ENCODE measurements at places on chromosomes 11 and 22. TPM values are rescaled to one million over a fixed set of nuclear protein-coding genes. Genes with fewer than 3 reads are reported as not detected.
A peak's percentile ranks its signal among the peaks of the same experiment; 100 is the strongest.

Gene FIBIN
- total RNA-seq: 14.2 TPM

Gene ASPHD2
- total RNA-seq: 3.4 TPM

GRCh38 chr11:75342966-75343870 is 8.2 kb downstream of the ARRB1 start:
- DNase-seq: peak; percentile 42

- DNase-seq: no peak
Measured at GRCh38 chr11:38304926-38305325, 1706.9 kb upstream of the RAG2 start.

Gene C11orf86
- total RNA-seq: not detected

DNA sequence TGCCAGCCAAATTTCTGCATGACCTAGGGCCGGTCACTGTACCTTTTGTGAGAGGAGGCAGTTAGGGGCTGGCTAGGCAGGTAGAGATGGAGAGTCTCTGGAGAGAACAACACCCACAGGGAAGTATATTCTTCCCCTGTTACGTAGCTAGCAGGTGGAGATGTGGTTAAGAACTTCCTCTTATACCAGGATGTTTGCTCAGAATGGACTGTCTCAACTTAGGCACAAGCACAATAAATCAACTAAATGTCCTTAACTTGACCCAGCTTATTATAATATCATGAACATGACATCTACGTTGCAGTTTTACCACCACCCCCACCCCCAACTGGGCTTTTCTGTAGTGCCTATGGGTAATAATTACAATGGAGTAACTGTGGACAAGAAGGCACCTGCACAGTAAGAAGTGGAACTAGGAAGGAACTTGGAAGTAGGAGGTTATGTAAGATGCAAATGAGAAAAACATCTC is 60.7 kb upstream of the MPEG1 start:
- peak; percentile 24 for DNase-seq

- DNase-seq: no peak
Measured at GRCh38 chr11:112096194-112096593, 9.5 kb downstream of the SDHD start.

- DNase-seq: no peak
Measured at GRCh38 chr11:47448566-47449427, at the start of gene RAPSN. Gene RAPSN, minus strand, starts transcription at chr11:47449136. Its CDS starts 172 bp downstream, at chr11:47448964.

DNA sequence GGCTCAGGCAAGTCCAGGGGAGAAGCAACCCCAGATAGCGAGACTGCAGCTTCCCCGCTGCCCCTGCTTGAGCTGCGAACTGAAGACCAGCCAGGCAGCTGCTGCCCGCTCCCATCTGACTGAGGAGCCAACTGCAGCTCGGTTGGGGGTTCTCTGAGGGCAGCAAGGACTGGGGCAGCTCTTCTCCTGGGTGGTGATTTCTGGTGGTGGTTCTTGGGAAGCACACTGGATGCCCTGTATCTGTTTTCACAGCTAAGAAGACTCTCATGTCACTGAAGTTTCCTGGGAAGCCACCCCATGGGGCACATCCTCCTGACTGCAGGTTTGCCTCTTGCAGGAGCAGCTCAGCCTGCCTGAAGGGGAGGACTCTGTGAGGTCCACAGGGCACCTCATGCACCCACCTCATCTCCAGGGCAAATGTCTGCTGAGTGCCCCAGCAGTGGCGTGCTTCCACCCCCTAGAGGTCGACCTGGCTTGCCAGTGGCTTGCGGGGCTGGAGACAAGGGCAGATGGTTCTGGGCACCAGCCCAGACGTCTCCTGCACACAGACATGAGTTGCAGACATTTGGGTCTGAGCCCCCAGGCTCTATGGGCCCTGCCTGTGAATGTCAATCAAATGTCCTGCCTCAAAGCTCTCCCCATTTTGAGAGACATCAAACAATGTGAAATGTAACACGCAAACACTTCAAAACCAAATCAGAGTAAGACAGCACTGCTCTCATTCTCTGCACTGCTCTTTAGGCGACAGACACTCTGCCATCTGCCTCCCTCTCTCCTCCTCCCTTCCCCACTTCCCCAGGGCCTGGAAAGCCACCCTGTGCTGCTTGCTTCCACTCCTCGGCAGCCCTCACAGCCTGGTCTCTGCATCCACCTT is 800.9 kb downstream of the BRD1 start:
- no peak for DNase-seq

DNA sequence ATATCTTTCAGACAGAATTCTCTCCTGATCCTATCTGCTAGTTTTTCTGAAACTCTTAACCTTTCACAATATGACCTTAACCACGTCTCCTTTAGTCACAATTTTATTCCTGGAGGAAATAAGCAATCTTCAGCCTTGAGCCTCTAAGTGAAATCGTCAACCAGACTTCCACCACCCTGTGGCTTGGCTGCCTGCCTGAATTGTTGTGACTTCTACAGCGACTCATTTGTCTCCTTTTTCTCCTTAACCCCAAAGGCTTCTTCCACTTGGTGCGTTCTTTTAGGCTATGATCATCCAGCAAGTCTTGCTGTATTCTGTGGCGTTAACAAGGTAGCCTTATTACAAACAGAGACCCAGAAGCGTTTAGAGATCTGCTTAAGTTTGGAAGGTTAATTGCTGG is 535.1 kb upstream of the ARHGAP42 start:
- DNase-seq: peak; percentile 22

- DNase-seq: peak; percentile 65
Measured at GRCh38 chr11:13338427-13339069, 61.0 kb downstream of the BMAL1 start.

- no peak for DNase-seq
Measured at GRCh38 chr11:129815596-129816461, at the start of gene TMEM45B. Gene TMEM45B, plus strand, starts transcription at chr11:129815848. Its CDS starts 36,635 bp downstream, at chr11:129852483.

DNA sequence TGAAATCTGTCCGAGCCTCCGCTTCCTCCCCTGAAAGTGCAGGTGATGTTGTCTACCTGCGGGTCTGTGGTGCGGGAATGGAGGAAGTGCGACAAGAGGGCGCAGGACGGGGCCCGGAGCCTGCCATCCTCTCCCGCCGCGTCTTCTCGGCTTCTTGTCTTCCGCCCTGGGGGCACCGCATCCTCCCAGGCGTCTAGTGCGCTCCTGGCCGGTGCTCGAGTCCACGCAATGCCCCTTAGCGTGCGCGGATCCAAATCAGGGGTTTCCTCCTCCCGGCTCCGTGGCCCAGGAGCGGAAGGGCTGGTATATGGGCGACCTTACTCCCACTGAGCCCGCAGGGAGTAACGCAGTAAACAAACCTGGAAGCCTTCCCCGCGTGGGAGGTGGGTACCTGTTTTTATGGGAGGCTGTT is 405 bp downstream of the SFI1 start:
- no peak for DNase-seq

Gene GAB4
- total RNA-seq: not detected

Gene UPB1
- not detected for total RNA-seq

GRCh38 chr11:26571861-26572654 is at the start of gene MUC15:
Gene MUC15, minus strand, starts transcription at chr11:26572263. Its CDS starts 5,169 bp downstream, at chr11:26567094.
- peak; percentile 54 for DNase-seq

DNA sequence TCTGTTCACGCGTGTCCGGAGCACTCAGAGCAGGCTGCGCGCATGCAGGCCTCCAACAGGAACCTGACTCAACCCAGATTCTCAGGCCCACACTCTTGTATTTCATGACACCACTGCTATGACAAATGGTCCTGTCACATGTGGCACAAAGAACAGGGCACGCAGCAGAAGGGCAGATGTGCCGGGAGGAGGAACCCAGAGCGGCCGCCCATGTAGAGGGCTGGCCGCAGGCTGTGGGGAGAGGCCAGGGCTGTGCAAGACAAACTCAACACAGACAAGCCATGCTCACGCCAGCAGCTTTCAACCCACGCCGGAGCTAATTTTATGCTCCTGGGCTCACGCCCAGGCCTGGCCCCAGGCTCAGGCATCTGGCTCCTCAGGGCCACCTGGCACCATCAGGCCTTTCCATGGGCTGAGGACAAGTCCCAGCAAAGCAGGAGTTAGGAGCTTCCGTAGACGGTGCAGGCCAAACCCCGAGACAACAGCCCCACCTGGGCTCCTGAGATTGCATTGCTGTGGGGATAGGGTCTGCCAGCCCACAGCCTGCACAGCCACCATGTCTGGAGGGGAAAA is 40.0 kb downstream of the DUSP8 start:
- peak; percentile 80 for DNase-seq

Gene OR10D3
- total RNA-seq: not detected

Gene DGAT2
- 2.6 TPM for total RNA-seq

Gene TEX54
- not detected for total RNA-seq

DNA sequence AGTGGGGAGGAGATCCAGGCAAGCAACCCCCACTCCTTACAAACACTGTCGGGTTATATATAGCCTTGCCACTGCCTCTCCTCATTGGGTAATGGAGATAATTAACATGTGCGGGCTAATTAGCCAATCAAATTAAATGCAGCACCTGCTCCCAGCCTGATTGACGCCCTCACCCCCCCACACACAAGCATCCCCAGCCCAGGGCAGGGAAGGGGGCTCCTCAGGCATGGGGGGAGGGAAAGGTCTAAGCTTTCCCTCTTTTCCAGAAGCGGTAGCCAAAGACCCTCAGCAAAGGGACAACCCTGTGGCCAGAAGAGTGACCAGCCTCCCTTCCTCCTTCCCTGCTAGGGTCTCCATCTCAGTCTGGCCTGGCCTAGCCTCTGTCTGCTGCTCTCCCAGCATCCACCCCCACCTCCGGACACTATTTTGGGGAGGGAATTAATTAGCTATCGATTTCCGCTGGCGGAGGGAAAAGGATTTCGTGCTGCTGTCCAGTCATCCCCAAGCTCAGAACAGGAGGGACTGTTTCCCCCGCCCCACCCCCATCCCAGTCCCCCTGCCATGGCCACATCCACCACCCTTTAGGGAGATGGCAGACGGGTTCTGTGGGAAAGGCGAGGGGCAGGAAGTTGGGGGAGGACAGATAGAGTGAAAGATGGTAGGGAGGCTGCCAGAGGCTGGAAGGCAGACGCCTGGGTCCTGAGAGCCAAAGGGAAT is 7.1 kb downstream of the NRXN2 start:
- no peak for DNase-seq

DNA sequence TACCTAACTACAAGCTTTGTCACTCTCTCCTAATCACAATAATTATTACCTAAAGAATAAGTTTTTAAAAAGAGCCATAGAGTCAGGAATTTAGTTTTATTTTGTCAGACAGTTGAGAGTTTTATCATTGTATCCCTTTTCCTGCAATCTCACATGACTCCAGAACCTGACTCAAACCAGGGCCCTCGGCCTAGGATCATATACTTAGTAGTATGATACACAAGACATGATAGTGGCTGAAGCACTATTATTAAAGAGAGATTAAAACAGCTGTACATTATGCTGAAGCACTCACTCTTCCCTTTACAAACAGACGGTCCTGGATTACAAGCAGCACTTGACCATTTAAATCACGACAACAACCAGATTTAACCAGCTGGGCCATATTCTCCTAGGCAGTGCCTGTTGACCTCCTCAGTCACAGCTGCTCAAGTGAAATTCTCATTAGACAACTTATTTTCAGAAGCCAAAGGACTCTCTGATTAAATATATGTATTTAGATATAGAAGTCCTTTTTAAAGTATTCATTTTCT is 44.0 kb downstream of the SOX6 start:
- DNase-seq: no peak

- peak; percentile 75 for DNase-seq
Measured at GRCh38 chr11:64834723-64835615, 9.5 kb downstream of the CDC42BPG start.

Gene CASP1
- 10.8 TPM for total RNA-seq

DNA sequence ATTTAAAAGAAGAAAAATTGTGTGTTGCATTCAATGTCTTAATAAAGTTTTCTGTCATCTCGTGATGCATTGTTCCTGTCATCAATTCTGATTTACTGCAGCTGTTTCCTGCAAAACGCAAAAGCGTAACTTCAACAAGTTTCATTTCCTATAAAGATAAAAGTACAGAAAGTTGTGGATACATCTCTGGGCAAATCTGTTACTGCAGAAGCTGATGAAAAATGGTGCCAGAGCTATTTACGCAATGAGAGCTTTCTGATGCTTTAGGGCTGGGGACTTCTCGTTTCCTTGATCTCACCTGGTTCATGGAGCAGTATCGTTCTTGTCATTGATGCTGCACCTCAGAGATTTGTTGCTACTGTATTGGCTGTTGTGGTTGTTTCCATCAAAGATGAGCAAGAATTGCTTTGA is 15.5 kb upstream of the MS4A12 start:
- no peak for DNase-seq

Gene MAPK8IP2
- total RNA-seq: 0.53 TPM
